GM03348 (cell line): ENCODE measurements at places on chromosomes 2 and 18.

- DNase-seq: no peak
These were observed 145.9 kb downstream of the GFPT1 start for GRCh38 chr2:69241093-69241492.

- no peak for DNase-seq
These were observed 34.7 kb downstream of the NHEJ1 start for GRCh38 chr2:219125886-219126270.

DNA sequence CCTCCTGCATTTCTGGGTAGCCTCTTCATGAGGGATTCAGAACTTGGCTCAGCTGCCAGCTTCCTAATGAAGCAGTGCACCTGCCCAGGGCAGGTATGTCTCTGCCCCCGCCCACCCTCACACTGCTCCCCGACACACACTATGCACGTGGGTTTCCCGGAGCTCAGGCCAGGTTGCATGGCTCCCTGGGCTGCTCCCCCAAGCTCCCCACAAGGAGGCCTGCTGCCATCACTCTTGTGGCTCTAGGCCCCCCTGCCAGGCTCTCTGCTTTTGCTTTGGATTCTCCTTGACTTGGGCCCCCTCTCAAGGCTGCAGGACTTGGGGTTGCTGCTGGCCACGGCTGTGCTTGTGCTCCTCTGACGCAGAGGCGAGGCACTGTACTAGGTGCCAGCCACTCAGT, 43.6 kb downstream of the ADD2 start:
- no peak for DNase-seq

DNA sequence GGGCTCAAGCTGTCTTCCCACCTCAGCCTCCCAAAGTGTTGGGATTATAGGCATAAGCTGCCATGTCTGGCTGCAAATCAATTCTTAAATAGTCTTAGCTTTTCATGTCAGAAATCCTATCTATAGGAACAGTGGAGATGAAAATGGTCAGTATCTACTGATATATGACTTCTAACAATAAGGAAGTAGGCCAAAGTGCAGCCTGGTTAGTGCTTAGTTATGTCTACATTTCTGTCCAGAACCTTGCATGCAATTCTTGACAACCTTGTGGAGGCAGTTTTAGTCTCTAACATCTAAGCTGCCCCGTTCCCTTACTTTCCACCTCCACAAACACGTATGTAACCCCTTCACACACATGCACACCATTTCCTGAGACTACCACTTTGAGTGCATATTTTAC, 169.2 kb upstream of the SPATS2L start:
- DNase-seq: no peak

- DNase-seq: peak; percentile 75
These were observed 88.5 kb downstream of the DYNAP start for GRCh38 chr18:54679318-54680149.

DNA sequence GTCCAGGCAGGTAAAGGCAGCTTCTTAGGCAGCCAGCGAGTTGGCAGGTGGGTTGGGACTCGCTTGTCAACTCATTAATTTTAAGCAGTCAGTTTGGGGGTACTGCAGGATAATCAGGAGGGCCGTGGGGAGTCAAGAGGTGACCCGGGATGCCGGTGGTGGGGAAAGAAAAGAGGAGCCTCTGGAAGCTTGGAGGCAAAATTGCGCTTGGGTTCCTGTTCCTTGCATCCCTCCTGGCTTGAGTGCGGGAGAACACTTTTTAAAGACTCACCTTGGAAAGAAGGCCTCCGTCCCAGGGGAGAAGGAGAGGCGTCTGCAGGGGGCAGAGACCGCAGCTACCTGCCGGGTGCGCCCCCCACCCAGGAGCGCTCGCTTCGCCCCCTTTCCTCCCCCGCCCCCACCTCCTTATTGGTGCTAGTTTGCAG, at the start of gene KCNJ3:
Gene KCNJ3 (plus strand): TSS at position 400 of the 425 bp plus-strand sequence. CDS start 81 bp downstream, outside the sequence.
- peak; percentile 5 for DNase-seq
